Activated CD4-positive, alpha-beta T cell treated with anti-CD3 and anti-CD28 coated beads for 36 hours (primary cell): ENCODE measurements at places on chromosomes 12 and 14.
A peak's percentile ranks its signal among the peaks of the same experiment; 100 is the strongest.

DNA sequence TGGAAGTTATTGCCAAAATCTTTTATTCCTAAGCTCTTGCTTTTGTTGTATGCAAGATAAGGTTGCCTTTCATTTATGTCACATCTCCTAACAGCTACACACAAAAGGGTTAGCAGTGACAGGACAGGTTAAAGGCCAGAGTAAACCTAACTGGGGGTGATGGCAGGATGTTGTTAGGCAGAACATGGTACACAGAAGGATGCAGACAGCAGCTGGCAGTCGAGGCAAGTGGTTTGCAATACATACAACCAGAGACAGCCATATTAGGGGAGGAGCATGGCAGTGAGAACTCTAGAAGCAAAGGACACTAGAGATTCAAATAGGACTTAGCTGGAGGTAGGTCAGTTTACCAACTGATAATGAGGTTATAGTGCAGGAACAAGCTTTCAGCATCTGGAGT, 2.7 kb upstream of the ABCD2 start:
- DNase-seq = peak; percentile 30

GRCh38 chr12:107760207-107760808, 629 bp downstream of the PRDM4 start:
- DNase-seq = peak; percentile 64

DNA sequence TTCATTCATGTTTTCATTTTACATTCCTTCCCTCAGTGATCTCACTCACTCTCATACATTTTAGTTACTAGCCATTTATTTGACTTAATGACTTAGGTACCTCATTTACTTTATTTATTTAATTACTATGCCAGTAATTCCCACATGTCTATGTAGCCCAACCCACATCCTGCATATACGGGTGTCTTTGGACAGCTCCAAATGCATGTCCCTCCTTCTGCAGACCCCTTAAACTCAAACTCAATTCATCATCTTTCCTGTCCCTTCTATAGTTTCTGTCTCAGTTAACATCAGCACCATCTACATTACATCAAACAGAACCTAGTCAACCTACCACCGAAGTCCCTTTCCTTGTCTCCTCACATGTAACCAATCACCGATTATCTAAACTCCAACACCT, 2.8 kb downstream of the CLEC1A start:
- no peak for DNase-seq

GRCh38 chr12:125159702-125160101, 94.5 kb downstream of the AACS start:
- DNase-seq = no peak

- DNase-seq = no peak
These were observed 159.4 kb downstream of the SPTSSA start for GRCh38 chr14:34302654-34303053.

GRCh38 chr12:20629414-20630156, 65.5 kb upstream of the SLCO1C1 start:
- DNase-seq = no peak

DNA sequence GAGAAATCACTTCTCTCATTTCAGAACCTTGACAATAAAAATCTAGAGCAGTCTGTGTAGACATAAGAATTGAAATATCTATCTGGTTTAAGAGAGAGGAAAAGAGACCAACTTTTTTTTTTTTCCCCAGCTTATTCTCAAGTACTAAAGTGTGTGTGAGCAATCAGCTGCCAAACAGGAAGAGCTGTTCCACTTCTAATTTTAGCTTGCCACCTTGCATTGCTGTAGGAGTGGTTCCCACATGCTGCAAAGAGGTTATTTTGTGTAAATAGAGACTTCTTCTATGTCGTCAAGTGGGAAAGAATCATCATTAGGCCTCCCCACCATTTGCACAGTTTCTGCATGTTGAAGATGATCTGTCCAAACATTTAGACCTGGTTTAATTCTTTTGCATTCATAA, 142.6 kb downstream of the NPAS3 start:
- DNase-seq = no peak

DNA sequence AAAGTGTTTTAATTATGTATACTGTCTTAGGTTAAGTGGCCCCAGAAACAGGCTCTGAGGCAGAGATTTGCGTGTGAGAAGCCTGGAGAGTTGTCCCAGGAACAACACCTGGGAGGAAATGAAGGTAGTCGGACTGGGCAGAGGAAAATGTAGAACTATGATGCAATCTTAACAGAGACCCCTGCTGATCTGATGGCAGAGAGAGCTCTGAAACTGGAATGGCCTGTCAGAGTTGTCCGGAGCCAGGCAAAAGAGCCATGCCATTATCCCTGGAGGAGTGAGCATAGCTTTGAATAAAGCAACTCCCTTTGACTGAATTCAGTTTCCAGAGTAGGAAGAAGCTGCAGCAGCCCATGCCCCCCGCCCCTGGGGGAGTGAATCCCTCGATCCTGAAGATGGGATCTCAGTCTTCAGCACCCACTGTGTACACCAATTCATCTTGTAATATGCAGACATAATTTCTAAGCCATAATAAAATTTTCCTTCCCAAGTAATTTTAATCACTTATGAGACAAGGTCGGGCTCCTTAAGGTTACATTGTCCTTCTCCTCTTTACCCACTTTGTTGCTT, 264.8 kb downstream of the PDZRN4 start:
- DNase-seq = no peak

DNA sequence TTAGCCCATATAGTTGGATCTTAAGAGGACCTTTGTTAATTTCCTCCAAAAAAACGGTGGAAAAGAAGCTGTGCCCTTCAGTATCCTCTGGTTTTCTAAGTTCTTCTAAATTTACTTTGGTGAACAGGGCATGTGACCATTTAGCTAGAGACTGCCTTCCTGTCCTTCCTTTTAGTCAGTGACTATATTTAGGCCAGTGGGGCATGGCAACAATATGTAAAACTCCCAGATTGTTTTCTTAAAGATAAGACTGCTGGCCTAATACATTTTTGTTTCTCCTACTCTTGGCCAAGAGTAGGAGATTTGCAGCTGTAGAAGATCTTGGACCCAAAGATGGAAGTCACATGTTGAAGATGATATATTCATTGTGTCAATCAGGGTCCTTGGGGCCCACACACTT, 325.1 kb upstream of the DCN start:
- DNase-seq = no peak

DNA sequence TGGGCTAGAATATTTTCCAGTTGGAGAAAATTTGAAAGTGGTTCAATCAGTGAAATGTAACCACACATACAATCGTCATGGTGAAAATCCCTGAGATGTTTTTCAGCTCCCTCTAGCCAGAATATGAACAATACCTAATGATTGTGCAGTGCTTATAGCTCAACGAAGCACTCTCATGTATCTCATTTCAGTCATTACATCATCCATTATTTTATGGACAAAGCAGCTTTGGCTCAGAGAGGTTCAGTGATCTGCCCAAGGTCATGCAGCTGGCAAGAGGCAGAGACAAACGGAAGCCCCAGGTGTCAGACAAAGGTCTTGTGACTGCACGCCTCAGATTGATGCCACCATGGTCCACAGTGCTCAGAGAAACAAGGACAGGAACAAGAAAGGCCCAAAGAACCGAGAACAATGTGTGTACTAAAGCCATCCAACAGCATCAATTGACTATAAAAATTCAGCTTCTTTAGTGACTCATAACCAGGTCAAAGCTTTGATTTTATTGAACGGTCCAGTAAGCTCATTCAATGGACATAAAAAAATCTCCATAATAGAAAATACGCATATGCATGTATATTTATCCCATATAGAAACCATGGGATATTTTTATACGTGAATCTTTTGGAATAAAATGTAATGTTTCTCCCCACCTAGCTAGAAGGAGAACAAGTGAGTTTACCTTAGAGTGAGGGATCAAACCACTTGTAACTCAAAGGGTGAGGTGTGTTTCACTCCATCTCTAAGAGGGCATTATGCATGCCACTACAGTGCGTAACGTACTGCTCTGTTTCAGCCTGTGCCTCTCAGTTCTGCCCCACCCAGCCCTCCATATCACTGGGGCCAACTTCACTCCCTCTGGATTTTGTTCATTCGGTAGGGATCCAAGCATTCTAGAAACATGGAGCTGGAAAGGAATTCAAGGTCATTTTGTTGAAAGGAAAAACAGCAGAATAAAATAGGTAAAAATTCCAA, 141.8 kb downstream of the GRIN2B start:
- no peak for DNase-seq

DNA sequence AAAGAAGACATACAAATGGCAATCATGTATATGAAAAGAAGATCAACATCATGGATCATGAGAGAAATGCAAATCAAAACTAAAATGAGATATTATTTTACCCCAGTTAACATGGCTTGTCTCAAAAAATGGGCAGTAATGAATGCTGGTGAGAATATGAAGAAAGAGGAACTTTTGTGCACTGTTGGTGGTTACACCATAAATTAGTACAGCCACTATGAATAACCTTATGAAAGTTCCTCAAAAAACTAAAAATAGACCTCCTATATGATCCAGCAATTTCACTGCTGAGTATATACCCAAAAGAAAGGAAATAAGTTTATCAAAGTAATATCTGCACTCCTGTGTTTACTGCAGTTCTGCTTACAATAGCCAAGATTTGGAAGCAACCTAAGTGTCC, 151.7 kb downstream of the PDZRN4 start:
- DNase-seq = no peak

DNA sequence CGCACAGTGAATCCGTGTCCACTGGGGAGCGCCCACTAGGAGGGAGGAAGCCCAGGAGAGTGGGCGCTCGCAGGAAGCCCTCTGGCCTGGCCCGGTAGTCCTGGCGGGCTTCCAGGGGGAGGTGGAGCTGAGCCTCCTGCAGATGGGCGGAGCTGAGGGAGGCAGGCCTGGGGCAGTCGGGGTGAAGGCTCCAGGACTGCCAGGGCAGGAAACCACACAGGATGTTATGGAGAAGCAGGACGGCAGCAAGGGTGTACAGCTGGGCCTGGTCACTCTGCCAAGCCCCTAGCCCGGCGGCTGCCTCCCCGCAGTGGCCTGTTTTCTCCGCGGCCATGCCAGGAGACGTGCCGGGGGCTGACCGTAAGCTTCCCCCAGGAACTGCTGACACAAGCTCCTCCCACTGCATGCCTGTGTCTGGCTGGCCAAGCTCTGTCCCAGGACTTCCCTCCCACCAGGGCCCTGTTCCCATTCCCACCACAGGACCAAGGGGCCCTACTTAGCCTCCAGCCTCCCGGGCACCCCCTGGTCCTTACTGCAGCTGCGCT, 143.4 kb upstream of the C14orf180 start:
- DNase-seq = no peak

DNA sequence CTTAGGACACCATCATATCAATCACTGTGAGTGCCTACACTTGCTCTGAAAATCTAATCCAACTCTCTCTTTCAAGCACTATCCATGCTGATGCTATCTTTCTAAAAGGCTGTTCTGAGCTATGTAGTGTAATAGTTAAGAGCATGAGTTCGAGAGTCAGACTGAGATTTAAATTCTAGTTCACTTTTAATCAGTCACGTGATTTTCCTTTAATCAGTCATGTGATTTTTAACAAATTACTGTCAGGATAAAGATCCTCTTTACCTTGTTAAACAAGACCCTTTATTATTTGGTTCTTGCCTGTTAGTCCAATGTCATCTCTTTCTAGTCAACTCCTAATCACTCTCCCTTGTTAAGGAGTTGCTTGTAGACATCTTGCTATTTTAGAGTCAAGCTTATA, 653.0 kb downstream of the RPL10L start:
- no peak for DNase-seq

DNA sequence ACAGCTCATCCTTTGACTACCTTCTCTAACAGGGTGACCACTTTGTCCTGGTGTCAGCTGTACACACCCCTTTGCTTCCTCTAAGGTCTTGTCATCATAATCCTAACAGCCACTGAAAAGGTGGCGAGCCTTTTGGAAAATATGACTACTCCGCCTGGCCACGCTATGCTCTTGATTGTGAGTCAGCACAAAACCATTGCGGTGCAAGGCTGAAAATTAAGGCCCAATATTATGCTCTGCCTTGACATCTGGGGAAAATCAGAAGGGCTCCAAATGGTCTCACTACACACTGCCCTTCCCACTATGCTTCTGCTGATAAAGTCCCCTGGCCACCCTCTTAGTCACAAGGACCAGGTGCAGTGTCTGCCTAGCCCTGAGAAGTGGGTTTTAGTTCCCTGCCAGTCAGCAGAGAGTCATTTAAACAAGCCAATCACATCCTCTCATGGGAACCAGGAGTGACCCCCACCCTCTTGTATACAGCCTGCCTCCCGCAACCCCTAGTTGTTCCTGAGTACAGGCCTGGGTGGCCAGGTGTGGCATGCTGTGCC, 34.3 kb downstream of the FGD6 start:
- peak; percentile 47 for DNase-seq

GRCh38 chr14:103109535-103110441, 13.5 kb upstream of the TNFAIP2 start:
- DNase-seq = no peak

- DNase-seq = no peak
These were observed 71.3 kb upstream of the MANSC4 start for GRCh38 chr12:27851311-27851710.

- DNase-seq = no peak
These were observed 273.6 kb upstream of the PWP1 start for GRCh38 chr12:107411792-107412535.
